ENCODE measurements at places on chromosomes 2 and 18.
A peak's percentile ranks its signal among the peaks of the same experiment; 100 is the strongest.

- DNase-seq, result peak; percentile 97
Measured at GRCh38 chr18:62522504-62523254, at the start of gene ZCCHC2. TSS of gene ZCCHC2 (plus strand) at chr18:62523025. CDS start at chr18:62523425, 400 bp downstream.

DNA sequence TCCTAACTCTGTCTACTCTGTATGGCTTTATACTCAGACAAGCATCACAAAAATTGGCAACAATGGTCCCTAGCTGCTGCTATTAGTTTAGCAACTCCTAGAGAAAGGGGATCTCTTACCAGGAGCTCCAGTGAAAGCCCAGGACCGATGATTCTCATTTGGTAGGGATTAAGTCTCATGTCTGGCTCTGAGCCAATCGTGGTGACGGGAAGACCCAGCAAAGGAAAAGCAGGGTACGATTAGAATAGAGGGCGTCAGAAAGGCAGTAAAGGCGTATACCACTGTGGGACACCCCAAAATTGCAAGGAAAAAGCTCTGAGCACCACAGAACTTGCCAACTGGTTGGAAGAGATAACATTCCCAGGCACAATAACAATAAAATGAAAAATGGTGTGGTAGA lies 129.5 kb downstream of the MTCL1 start:
- no peak for DNase-seq

GRCh38 chr2:61759718-61760117 lies 94.1 kb downstream of the FAM161A start:
- DNase-seq, result no peak

DNA sequence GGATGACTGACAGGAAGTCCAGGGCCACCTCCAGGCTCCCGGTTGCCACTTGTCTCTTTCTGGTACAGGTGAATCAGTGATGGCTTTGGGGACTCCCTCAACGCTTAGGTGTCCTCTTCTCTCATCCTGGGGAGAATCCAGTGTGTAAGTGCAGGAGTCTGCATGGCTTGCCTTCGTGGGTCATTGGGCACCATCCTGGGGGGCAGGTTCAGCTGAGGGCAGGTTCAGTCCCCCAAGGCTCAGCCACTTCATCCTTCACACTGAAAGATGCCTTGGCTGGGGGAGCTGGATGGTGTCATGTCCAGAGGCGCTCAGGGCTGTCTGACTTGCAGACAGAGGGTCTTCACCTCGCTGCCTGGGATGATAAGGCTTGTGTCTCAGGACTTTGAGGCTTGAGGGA lies 29.2 kb downstream of the SH3RF3 start:
- no peak for DNase-seq

DNA sequence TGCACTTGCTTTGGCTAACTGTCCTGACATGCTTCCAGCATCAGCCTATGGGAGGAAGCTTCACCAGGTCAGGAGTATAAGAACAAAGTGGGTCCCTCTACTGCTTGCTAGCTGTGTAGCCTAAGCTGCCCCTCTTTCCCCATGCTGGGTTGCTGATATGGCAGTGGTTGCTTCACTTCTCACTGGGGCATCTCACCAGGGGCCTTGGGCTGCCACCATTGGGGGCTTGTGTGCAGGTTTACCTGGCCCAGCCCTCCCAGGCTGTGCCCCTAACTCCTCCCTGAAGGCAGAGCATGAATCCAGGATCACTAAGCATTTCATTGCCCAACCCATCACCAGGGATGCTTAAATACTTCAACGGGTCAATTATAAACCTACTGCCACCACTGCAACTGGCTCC lies 817.1 kb upstream of the TMEFF2 start:
- no peak for DNase-seq
